ENCODE measurements at places on chromosomes 3 and 15. TPM values are rescaled to one million over a fixed set of nuclear protein-coding genes. Genes with fewer than 3 reads are reported as not detected.
A peak's percentile ranks its signal among the peaks of the same experiment; 100 is the strongest.

GRCh38 chr3:37338500-37338899, 164.1 kb upstream of the LRRFIP2 start:
- no peaks in the 10 kb centered on the region for H3K36me3 ChIP-seq
- no peak for DNase-seq
- no peak overlapping the region for H3K27ac ChIP-seq
- no peak overlapping the region for H3K4me3 ChIP-seq
- H3K4me1 ChIP-seq, result no peaks in the 10 kb centered on the region

Gene SLC28A2
- not detected for total RNA-seq

Gene ARHGAP11A
- 1.6 TPM for total RNA-seq

Gene SST
- total RNA-seq, result 482 TPM

Gene ALCAM
- total RNA-seq, result 35.3 TPM

Gene MORC1
- total RNA-seq, result not detected

Gene P2RY1
- total RNA-seq, result 6.9 TPM

DNA sequence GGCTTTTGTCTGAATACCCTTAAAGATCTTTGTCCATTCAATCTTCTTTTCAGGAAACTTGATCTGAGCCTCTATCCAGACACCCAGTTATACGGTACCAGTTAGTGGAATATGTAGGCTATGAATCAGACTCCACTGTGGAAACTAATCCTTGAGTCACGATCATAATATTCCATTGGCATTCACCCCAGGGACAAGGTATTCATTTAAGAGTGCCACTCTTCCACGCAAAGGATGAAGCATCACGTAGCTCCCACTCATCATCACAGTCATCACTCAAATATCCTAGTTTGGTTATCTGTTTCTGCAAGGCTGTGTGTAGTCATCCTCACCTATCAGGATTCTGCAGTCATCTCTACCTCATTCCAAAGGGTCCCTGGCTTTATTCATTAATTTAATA, 85.6 kb downstream of the NEDD4 start:
- H3K4me1 ChIP-seq, result no peaks in the 10 kb centered on the region
- H3K36me3 ChIP-seq, result no peaks in the 10 kb centered on the region
- no peaks in the 10 kb centered on the region for H3K27me3 ChIP-seq
- DNase-seq, result no peak
- H3K27ac ChIP-seq, result no peak overlapping the region
- H3K4me3 ChIP-seq, result no peak overlapping the region

Gene PLD1
- total RNA-seq, result 60.4 TPM

- H3K36me3 ChIP-seq, result no peaks in the 10 kb centered on the region
- no peaks in the 10 kb centered on the region for H3K4me1 ChIP-seq
- H3K27me3 ChIP-seq, result no peaks in the 10 kb centered on the region
- H3K4me3 ChIP-seq, result no peak overlapping the region
- DNase-seq, result no peak
Measured at GRCh38 chr15:28167042-28167441, 67.9 kb upstream of the OCA2 start.

DNA sequence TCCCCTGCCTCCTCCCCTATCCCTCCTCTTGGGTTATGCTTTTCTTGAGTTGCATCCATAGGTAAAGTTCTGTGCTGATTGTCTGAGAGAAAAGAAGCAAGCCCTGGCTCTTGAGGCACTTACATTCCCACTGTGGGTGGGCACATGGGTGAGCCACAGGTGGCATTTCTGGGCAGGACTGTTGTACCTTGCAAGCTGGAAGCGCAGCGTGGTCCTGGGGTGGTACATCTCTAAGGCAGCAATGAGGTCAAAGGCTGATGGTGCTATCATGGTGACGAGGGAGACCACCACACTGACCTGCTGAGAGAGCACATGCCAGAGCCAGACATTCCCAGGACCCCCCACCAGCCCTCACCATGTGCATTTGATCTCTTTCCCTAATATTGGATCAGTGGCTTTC, 24.7 kb downstream of the TMC3 start:
- no peaks in the 10 kb centered on the region for H3K36me3 ChIP-seq
- no peak overlapping the region for H3K27ac ChIP-seq
- no peak for DNase-seq
- H3K4me1 ChIP-seq, result no peaks in the 10 kb centered on the region
- no peaks in the 10 kb centered on the region for H3K27me3 ChIP-seq

GRCh38 chr15:42021593-42021992, 751 bp upstream of the PLA2G4E start:
- no peaks in the 10 kb centered on the region for H3K27me3 ChIP-seq

Gene FRMD4B
- total RNA-seq, result 14.3 TPM

Gene CFAP100
- not detected for total RNA-seq

GRCh38 chr3:155184011-155184410, 103.9 kb downstream of the MME start:
- H3K4me3 ChIP-seq, result no peak overlapping the region
- H3K36me3 ChIP-seq, result no peaks in the 10 kb centered on the region
- no peak for DNase-seq
- H3K4me1 ChIP-seq, result no peaks in the 10 kb centered on the region
- no peaks in the 10 kb centered on the region for H3K27me3 ChIP-seq

Gene OSBPL10
- 27.0 TPM for total RNA-seq

Gene MAP2K5
- total RNA-seq, result 10.9 TPM

DNA sequence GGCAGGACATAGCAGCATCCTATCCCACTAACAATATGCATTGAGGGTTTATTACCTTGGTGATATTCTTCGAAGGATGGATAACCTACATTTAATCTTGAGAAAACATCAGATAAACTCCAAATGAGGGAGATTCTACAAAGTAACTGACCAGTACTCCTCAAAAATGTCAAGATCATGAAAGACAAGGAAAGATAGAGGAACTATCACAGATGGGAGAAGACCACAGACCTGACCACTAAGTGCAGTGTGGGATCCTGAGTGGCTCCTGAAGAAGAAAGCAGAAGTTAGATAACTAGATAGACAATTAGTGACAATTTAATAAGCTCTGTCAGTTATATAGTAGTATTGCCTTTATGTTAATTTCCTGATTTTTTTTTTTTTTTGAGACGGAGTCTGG, 17.7 kb upstream of the CGNL1 start:
- no peaks in the 10 kb centered on the region for H3K36me3 ChIP-seq
- no peak overlapping the region for H3K4me3 ChIP-seq
- no peaks in the 10 kb centered on the region for H3K27me3 ChIP-seq
- no peak overlapping the region for H3K27ac ChIP-seq

DNA sequence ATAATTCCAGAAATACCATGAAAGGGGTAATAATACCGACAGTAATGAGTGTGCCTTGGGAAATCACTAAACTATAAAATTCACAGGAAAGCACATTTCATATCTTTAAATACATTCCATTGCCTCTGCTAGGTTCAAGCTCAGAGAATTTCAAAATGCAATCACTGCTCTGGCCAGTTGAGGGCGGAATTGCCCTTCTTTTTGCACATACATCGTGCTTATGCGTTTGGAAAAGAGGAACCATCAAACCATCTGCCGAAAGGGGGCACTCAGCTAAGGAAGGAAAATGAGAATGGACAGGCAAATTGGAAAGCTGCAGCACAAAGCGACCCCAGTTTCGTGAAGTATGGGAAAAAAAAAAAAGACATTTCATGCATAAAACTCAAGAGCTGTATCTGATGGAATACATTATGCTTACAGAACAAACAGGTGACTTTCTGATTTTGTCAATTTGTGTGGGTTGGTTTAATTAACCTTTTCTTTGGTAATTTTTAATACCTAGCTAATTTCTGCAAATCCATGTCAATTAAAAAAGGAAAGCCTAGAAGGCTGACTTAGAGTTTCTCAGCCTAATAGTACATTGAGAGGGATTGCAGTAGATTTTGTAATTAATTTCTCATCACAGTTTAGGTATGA, 61.4 kb downstream of the TUSC7 start:
- H3K27ac ChIP-seq, result no peak overlapping the region
- H3K27me3 ChIP-seq, result no peaks in the 10 kb centered on the region
- no peaks in the 10 kb centered on the region for H3K36me3 ChIP-seq
- DNase-seq, result peak; percentile 79
- no peak overlapping the region for H3K4me3 ChIP-seq
- no peaks in the 10 kb centered on the region for H3K4me1 ChIP-seq

Gene THAP10
- total RNA-seq, result 3.0 TPM

- no peaks in the 10 kb centered on the region for H3K27me3 ChIP-seq
- no peak for DNase-seq
Measured at GRCh38 chr15:58438111-58438510, 6.3 kb downstream of the LIPC start.

DNA sequence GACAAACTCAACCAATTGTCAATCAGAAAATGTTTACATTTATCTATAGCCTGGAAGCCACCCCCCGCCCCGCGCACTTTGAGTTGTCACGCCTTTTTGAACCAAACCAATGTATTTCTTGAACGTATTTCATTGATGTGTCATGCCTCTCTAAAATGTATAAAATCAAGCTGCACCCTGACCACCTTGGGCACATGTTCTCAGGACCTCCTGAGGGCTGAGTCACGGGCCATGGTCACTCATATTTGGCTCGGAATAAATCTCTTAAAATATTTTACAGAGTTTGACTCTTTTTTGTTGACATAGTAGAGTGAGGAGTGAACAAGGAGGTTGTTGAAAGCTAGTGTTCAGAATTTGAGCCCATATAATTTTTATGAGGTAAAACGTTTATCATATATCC, 6.5 kb downstream of the MCTP2 start:
- H3K27me3 ChIP-seq, result no peaks in the 10 kb centered on the region
- no peak overlapping the region for H3K27ac ChIP-seq
- DNase-seq, result no peak
- peaks cover 43% of the 10 kb centered on the region for H3K4me1 ChIP-seq

- no peak for DNase-seq
- no peaks in the 10 kb centered on the region for H3K36me3 ChIP-seq
- no peak overlapping the region for H3K27ac ChIP-seq
- H3K27me3 ChIP-seq, result no peaks in the 10 kb centered on the region
Measured at GRCh38 chr3:76582632-76583378, 457.1 kb upstream of the ROBO2 start.

GRCh38 chr3:16411441-16411840, 102.1 kb downstream of the RFTN1 start:
- H3K36me3 ChIP-seq, result no peaks in the 10 kb centered on the region
- H3K27ac ChIP-seq, result no peak overlapping the region
- no peak for DNase-seq
- no peak overlapping the region for H3K4me3 ChIP-seq

Gene GOLGA8G
- total RNA-seq, result not detected

DNA sequence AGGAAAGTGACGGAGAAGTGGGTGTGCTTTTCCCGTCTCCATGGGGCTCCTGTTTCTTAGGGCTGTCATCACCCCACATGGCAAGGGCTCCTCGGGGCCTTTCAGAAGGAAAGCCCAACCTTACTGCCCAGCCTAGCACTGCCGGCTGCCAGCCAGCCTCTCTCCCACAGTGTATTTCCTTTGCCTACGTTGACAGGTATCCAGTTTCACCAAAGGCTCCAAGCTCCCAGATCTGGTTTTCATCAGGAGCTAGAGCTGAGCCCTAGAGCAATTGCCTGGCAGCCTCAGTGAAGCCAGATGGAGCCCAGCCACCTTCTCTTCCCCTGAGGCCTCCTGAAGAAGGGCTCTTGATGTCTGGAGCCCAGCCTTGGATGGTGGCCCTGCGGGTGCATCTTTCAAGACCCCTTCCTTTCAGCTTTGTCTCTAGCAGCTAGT, 20.2 kb downstream of the CRABP1 start:
- no peaks in the 10 kb centered on the region for H3K36me3 ChIP-seq
- no peak overlapping the region for H3K4me3 ChIP-seq
- peaks cover 3% of the 10 kb centered on the region for H3K27me3 ChIP-seq

Gene SAMD7
- total RNA-seq, result not detected

Gene RTP4
- total RNA-seq, result 2.0 TPM

DNA sequence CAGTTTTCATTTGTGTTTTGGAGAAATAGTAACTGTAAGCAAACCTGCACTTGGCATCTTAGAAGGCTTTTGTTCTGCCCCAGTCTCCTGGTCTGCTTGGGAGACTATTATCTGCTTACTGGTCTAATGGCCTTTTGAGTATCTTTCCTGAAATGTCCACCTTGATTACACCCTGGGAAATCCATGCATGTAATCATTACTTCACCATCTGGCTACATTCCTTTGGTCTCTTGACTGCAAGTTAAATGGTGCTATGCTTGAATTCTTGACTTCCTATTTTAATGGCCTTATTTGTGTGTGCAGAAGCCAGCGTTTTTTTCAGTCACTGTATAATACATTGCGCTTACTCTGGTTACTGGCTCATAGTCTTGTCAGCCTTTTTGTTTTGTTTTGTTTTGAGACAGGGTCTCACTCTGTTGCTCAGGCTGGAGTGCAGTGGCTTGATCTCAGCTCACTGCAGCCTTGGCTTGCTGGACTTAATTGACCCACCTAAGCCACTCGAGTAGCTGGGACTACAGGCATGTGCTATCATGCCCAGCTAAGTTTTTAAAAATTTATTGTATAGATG, 30.0 kb downstream of the CHD2 start:
- no peak for DNase-seq
- H3K4me1 ChIP-seq, result peaks cover 26% of the 10 kb centered on the region
- H3K27ac ChIP-seq, result peak overlapping the region; percentile 61
- H3K27me3 ChIP-seq, result no peaks in the 10 kb centered on the region

- H3K4me1 ChIP-seq, result no peaks in the 10 kb centered on the region
- no peaks in the 10 kb centered on the region for H3K27me3 ChIP-seq
- DNase-seq, result no peak
- H3K27ac ChIP-seq, result no peak overlapping the region
- no peak overlapping the region for H3K4me3 ChIP-seq
Measured at GRCh38 chr3:190026154-190026553, 94.5 kb downstream of the P3H2 start.

DNA sequence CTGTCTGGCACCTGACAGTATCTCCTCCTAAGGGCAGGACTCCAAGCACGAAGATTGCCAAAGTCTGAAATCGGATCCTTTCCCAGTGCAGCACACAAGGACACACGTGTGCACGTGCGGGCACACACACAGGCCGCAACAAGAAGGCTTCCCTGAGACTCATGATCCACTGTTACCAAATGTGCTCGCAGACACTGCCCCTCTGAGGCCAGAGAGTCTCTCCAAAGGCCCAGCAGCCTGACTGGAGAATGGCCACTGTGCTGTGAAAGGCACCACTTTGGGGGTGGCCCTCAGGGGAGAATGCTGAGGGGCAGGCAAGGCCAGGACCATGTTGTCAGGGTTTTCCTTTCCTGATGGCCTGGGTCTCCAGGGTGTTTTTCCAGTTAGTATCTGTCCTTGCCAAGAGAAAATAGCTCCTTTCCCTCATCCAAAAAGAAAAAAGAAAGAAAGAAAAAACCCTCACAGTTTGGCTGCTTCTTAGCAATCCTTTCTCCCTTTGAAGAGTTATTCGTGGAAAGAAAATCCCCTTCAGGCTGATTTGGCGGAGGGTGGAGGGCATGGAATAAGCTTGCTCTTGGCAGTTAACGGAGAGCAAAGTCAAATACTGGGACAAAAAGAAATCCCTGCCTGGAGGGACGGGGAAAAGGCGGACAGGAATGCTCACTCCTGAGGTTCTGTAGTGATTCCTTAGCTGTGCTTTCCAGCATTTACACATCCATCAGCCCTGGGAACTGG, 112.2 kb upstream of the ETV5 start:
- H3K27ac ChIP-seq, result no peak overlapping the region
- H3K4me1 ChIP-seq, result peaks cover 8% of the 10 kb centered on the region
- H3K27me3 ChIP-seq, result no peaks in the 10 kb centered on the region
- peak; percentile 77 for DNase-seq
- no peaks in the 10 kb centered on the region for H3K36me3 ChIP-seq

Gene PARP15
- not detected for total RNA-seq

DNA sequence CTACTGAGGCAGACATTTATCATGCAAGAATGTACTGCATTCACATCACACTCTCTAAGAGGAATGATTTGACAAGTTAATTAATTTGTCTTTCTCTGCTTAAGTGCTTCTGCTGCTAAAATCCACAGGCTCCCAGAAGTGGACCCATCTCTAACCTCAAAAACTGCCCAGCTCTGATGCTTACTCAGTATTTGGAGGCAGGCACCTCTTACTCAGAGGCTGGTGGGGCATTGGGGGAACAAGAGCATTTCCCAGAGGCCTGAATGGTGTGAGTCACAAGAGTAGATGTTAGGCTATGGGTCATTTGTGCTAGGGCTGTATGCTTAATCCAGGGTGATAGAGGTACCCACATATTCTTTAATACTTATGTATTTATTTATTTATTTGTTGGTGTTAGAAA, 34.4 kb upstream of the HCN4 start:
- no peak for DNase-seq
- H3K4me3 ChIP-seq, result no peak overlapping the region
- no peaks in the 10 kb centered on the region for H3K4me1 ChIP-seq

Data from body of pancreas (tissue), 4 donors.